ENCODE measurements at places on chromosomes 4 and X. TPM values are rescaled to one million over a fixed set of nuclear protein-coding genes. Genes with fewer than 3 reads are reported as not detected.
A peak's percentile ranks its signal among the peaks of the same experiment; 100 is the strongest.

Gene CCSER1
- polyA plus RNA-seq, result 0.90 TPM

Gene RAB33B
- polyA plus RNA-seq, result 6.8 TPM

Gene SORBS2
- 2.6 TPM for polyA plus RNA-seq

Gene CSN3
- polyA plus RNA-seq, result not detected

Gene ATOH1
- polyA plus RNA-seq, result not detected

- H3K27ac ChIP-seq, result no peak overlapping the region
- H3K4me1 ChIP-seq, result peaks cover 2% of the 10 kb centered on the region
- no peak overlapping the region for H3K4me3 ChIP-seq
These were observed 195.9 kb downstream of the SCFD2 start for GRCh38 chr4:53169695-53170617.

DNA sequence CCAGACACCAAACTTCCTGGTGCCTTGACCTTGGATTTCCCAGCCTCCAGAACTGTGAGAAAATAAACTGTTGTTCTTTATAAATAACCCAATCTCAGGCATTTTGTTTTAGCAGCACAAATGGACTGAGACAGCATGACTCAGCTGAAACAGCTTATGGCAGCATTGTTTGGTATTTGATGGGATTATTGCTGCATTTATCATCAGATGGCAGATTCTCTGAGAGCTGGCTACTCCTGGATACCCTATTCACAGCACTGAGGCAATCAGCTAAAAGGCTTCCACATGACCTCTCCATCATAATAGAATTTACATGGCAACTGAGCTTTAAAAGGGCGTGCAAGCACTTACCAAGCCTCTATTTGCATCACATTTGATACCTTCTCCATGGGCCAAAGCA is 623.1 kb upstream of the CPEB2 start:
- no peaks in the 10 kb centered on the region for H3K27me3 ChIP-seq
- H3K4me3 ChIP-seq, result no peak overlapping the region
- no peak overlapping the region for H3K27ac ChIP-seq
- H3K4me1 ChIP-seq, result peaks cover 10% of the 10 kb centered on the region
- no peaks in the 10 kb centered on the region for H3K36me3 ChIP-seq
- no peak for DNase-seq

GRCh38 chr4:176034936-176035335 is 30.7 kb upstream of the WDR17 start:
- no peaks in the 10 kb centered on the region for H3K4me1 ChIP-seq
- H3K27ac ChIP-seq, result no peak overlapping the region
- DNase-seq, result no peak
- no peaks in the 10 kb centered on the region for H3K36me3 ChIP-seq

GRCh38 chr4:152344001-152344400 is 191.9 kb downstream of the FBXW7 start:
- no peak overlapping the region for H3K4me3 ChIP-seq
- no peak overlapping the region for H3K27ac ChIP-seq
- peaks cover 39% of the 10 kb centered on the region for H3K36me3 ChIP-seq
- H3K4me1 ChIP-seq, result peaks cover 10% of the 10 kb centered on the region
- DNase-seq, result no peak
- no peaks in the 10 kb centered on the region for H3K27me3 ChIP-seq

DNA sequence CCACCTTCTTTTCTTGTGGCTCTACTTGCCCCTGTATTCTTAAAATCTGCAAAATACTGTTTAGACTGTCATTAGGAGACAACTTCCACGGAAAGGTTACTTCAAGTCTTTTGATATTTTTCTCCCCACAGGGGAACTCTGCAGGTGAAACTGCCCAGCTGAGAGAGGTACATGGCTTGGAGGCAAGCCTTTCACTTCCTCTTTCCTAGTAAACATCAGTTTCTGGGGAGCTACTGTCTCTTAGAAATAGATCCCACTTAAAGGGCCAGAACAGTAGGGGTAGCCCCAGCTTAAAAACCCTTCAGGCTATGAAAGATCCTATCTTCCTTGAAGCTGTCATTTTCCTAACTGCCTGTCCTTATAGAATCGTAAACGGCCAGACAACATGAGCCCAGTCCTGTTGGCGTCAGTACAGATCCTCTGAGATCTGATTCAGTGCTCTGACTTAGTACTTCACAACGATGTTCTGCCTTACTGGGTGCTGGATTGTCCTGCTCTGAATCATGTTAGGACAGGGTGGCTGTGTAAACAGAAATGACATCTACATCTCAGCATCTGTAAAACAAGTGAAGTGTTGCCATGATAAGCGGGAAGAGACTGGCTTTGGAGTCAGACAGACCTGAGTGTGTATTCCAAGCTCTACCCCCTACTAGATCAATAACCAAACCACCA is 102.1 kb downstream of the ITIH6 start:
- H3K36me3 ChIP-seq, result no peaks in the 10 kb centered on the region
- no peak for DNase-seq
- no peak overlapping the region for H3K4me3 ChIP-seq
- H3K4me1 ChIP-seq, result no peaks in the 10 kb centered on the region

DNA sequence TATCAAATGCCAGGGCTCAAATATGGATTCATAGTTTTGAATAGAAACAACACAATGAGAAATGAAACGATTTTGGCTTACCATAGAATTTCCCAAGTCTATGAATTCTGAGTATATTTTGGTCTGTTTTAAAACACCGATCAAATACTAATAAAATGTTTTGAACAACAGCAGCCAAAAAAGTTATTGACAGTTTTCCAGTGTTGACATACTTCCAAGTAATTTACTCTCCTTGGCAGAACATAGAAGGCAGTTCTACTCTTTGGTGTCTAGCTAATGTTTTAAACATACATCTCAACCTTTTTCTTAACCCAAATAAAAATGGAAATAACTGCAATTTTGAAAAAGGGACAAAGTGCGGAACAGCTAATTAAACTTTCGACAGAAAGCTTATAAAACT is 1419.8 kb downstream of the ADGRL3 start:
- H3K4me1 ChIP-seq, result no peaks in the 10 kb centered on the region
- H3K4me3 ChIP-seq, result no peak overlapping the region
- H3K27me3 ChIP-seq, result no peaks in the 10 kb centered on the region
- H3K36me3 ChIP-seq, result no peaks in the 10 kb centered on the region
- DNase-seq, result no peak
- no peak overlapping the region for H3K27ac ChIP-seq

DNA sequence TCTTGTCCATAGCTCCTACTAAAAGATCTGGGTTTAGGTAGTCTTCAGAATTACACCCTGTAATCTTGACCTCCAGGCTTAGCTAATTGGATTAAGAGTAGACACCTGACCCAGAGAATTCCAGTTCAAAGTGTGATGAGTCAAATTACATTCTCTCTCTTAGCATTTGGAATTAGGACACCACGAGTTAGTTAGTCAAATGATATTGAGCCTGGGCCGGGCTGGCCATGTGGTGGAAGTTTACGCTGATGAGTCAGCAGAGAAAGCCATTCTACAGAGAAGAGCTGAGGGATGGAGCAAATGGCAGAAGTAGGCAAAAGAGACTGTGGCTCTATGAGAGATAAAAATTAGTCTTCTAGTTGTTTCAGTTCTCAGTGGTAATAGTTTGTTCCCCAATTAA is 31.1 kb downstream of the CEP44 start:
- H3K4me3 ChIP-seq, result no peak overlapping the region
- H3K36me3 ChIP-seq, result peaks cover 24% of the 10 kb centered on the region
- peaks cover 14% of the 10 kb centered on the region for H3K4me1 ChIP-seq
- no peaks in the 10 kb centered on the region for H3K27me3 ChIP-seq

DNA sequence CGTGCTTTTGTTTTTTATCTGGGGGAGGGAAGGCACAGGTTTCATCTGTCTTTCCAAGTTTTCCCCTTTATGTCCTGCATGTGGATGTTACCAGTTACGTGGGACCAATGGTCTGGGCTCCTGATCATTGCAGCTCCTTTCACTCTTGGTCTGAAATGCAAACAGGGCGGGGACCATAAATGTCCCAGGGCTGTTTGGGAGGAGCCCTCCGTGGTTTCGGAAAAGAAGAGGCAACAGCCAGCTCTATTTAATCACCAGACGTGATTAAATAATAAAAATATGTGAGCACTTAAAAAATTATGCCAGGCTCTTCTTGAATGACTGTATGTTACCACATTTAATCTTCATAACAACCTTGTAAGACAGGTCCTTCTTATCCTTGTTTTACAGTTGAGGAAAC is 30.8 kb upstream of the C1GALT1C1 start:
- H3K36me3 ChIP-seq, result no peaks in the 10 kb centered on the region
- DNase-seq, result no peak
- no peak overlapping the region for H3K27ac ChIP-seq
- no peak overlapping the region for H3K4me3 ChIP-seq

GRCh38 chr4:173247321-173247720 is 78.7 kb downstream of the GALNT7 start:
- peaks cover 4% of the 10 kb centered on the region for H3K36me3 ChIP-seq
- no peaks in the 10 kb centered on the region for H3K27me3 ChIP-seq
- H3K27ac ChIP-seq, result no peak overlapping the region
- DNase-seq, result no peak
- no peak overlapping the region for H3K4me3 ChIP-seq
- peaks cover 7% of the 10 kb centered on the region for H3K4me1 ChIP-seq

DNA sequence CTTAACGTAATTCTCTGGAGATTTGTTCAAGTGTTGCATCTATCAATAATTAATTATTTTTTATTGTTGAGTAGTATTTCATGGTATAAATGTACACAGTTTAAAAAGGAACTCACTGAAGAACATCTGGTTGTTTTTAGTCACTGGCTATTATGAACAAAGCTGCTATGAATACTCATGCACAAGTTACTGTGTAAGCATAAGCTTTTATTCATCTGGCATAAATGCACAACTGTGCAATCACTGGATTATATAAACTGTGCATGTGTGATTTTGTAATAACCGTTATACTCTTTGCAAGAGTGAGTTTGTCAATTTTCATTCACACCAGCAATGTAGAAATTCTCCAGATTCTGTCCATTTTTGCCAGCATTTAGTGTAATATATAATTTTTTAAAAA is 43.8 kb upstream of the UBQLN2 start:
- H3K27ac ChIP-seq, result no peak overlapping the region
- peaks cover 3% of the 10 kb centered on the region for H3K27me3 ChIP-seq
- H3K36me3 ChIP-seq, result no peaks in the 10 kb centered on the region
- no peaks in the 10 kb centered on the region for H3K4me1 ChIP-seq
- H3K4me3 ChIP-seq, result no peak overlapping the region

GRCh38 chr4:129583868-129584267 is 487.9 kb downstream of the C4orf33 start:
- H3K4me3 ChIP-seq, result no peak overlapping the region
- H3K36me3 ChIP-seq, result no peaks in the 10 kb centered on the region
- no peak for DNase-seq
- no peaks in the 10 kb centered on the region for H3K4me1 ChIP-seq

DNA sequence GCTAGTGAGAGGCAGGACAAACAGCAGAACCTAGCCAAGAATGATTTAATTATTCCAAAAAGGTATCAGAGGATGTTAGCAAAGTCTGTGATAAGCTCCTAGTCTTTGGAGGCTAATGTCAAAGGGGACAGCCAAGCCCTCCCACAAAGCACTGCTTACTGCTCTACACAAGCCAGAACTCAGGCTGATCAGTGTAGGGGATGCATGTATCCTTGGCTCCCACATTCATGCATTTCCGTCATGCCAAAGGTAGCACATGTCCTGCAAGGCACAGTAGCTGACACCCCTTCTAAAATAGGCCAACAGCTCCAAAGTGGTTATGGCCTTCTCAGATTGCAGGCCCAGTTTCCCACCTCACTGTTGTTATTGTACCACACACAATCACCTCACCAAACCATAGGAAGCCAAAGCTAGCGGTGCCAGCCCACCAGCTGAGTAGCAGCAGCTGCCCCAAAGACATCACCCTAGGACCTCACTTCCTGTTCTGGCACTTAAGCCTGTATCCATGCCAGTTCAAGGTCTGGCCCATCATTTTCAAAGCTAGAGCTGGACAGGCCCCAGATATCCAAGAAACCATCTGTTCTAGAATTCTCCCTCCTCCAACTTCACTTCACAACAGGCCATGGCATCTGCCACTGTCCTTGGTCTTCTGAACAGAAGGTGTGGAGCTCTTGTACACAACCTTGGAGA is 40.9 kb downstream of the TSPAN5 start:
- peaks cover 1% of the 10 kb centered on the region for H3K27me3 ChIP-seq
- peak overlapping the region; percentile 45 for H3K4me3 ChIP-seq
- H3K27ac ChIP-seq, result peak overlapping the region; percentile 75

DNA sequence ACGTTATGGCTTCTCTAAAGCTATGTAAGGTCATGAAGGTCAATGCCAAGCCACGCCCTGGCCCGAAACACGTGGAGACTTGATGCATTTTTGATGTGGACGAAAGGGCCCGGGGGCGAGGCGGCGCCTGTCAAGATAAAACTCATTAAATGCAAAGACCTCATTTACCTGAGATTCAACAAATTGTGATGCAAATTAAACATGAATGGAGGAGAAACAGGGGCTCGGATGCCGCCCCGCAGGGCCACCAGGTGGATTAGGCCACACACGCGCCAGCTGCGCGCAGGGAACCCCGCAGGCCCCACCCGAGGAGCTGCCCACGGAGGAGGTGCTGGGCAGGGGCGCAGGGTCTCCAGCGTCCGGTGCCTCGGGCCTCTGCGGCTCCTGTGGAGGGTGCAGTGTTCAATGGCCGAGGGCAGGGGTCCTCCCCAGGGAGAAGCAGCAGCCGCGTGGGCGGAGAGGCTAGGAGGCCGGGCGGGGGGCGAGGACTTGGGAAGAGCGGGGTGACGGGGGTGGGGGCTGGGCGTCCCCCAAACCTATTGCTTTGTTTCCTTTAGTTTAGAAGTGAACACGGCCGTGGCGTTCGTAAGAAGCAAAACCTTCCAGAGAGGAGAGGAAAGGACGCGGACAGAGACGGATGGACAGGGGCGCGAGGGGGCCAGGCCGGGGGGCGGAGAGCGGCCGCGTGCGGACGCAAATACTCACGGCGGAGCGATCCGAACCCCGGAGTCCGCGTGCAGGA is 40.4 kb downstream of the CPLX1 start:
- no peaks in the 10 kb centered on the region for H3K36me3 ChIP-seq
- H3K27me3 ChIP-seq, result peaks cover 20% of the 10 kb centered on the region
- peaks cover 17% of the 10 kb centered on the region for H3K4me1 ChIP-seq
- H3K27ac ChIP-seq, result no peak overlapping the region
- DNase-seq, result no peak

DNA sequence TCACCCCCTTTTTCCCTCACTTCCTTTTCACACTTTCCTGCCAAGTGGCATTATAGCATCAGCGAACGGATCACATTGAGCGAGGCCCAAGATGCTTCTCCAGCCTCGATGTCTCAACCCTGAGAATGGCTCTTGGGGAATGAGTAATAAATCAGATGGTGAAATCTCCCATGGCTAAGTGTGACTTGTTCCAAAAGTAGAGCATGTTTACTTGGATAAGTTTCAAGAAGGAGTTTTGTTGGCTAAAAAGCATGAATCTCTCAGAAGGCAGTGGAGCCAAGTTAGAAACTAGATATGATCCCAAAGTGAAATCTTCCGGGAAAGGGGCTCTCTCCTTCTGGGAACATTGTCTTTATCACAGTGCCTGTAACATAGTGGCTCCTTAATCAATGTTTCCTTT is 316.3 kb downstream of the CAMK2D start:
- H3K36me3 ChIP-seq, result no peaks in the 10 kb centered on the region
- H3K4me1 ChIP-seq, result peaks cover 6% of the 10 kb centered on the region
- H3K27me3 ChIP-seq, result peaks cover 4% of the 10 kb centered on the region
- DNase-seq, result no peak
- no peak overlapping the region for H3K27ac ChIP-seq
- H3K4me3 ChIP-seq, result no peak overlapping the region

- DNase-seq, result no peak
- H3K27ac ChIP-seq, result no peak overlapping the region
- H3K36me3 ChIP-seq, result no peaks in the 10 kb centered on the region
- no peak overlapping the region for H3K4me3 ChIP-seq
- H3K4me1 ChIP-seq, result no peaks in the 10 kb centered on the region
These were observed 146.8 kb downstream of the DCLK2 start for GRCh38 chr4:150224896-150225591.

GRCh38 chr4:90027565-90027964 is 99.6 kb upstream of the CCSER1 start:
- no peak overlapping the region for H3K27ac ChIP-seq
- no peak for DNase-seq
- H3K36me3 ChIP-seq, result no peaks in the 10 kb centered on the region
- no peaks in the 10 kb centered on the region for H3K4me1 ChIP-seq
- H3K4me3 ChIP-seq, result no peak overlapping the region
- H3K27me3 ChIP-seq, result no peaks in the 10 kb centered on the region
